ENCODE measurements at places on chromosomes 3 and 15. TPM values are rescaled to one million over a fixed set of nuclear protein-coding genes. Genes with fewer than 3 reads are reported as not detected.

ZPLD1 gene
- not detected for total RNA-seq

C15orf62 gene
- total RNA-seq, result not detected

IRAK2 gene
- 17.6 TPM for total RNA-seq

CCR9 gene
- total RNA-seq, result not detected

THAP10 gene
- total RNA-seq, result 4.8 TPM

PROK2 gene
- not detected for total RNA-seq

UPK1B gene
- total RNA-seq, result 12.1 TPM

HDDC3 gene
- total RNA-seq, result 34.0 TPM

EFHB gene
- 2.0 TPM for total RNA-seq

GNAT1 gene
- total RNA-seq, result not detected
